ENCODE measurements at places on chromosomes 4 and X.
A peak's percentile ranks its signal among the peaks of the same experiment; 100 is the strongest.

DNA sequence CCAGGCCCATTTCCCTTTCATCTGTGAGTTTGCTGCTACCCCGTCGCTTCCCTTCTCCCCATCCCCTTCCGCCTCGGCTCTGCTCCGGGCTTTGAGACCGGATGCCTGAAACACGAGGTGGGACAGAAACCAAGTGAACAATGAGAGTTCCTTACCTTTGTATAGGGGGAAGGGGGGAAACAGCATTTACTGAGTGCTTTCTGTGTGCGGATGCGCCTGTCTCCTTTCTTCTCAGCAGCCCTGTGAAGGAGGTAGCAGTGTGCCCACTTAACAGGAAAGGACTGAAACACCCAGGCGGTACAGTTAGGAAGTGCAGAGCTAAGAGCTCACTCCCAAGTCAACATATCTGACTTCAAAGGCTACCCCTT is 43.2 kb upstream of the TMSB15B start:
- DNase-seq = peak; percentile 53

GRCh38 chrX:2714551-2714950 is 23.5 kb downstream of the CD99 start:
- DNase-seq = peak; percentile 51

DNA sequence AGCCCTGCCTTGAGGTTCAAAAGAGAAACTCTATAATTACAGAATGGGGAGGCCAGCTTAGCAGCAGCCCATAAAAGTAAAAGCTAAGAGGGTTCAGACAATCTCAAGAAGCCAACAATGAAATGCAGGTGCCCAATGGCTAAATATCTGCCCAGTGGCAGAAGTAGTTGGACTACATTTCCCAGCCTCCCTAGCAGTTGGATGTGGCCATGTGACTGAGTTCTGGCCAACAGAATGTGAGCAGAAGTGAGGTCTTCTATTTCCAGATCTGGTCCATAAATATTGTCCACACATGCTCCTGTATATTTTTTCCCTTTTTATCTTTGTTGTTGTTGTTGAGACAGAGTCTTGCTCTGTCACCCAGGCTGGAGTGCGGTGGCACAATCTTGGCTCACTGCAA is 127.9 kb upstream of the NHS start:
- DNase-seq = no peak

DNA sequence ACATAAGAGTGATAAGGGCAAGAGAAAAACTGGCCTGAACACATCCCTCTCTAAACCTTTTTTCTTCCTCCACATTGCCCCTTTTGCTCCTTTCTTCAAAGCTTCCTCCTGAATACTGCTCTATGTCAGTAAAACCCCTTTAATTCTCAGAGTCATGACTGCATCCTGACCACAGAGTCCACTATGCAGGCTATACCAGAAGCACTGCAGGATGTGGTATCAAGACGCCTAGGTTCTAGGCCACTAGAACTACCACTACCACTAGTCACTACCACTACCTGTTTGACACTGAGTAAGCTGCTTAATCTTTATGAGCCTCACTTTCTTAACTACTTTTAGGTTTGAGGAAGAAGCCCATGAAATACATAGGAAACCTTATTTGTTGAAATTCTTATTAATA is 38.7 kb downstream of the ARHGEF9 start:
- DNase-seq = peak; percentile 52

- no peak for DNase-seq
Measured at GRCh38 chrX:114097427-114097826, 486.5 kb upstream of the HTR2C start.

GRCh38 chr4:130035391-130035790 is 939.4 kb downstream of the C4orf33 start:
- DNase-seq = no peak

GRCh38 chr4:6546681-6547447 is 28.1 kb upstream of the MAN2B2 start:
- DNase-seq = peak; percentile 66

Measured in activated naive CD4-positive, alpha-beta T cell treated with anti-CD3 and anti-CD28 coated beads, Interleukin-2, amount 10 ng/mL, durations not matched to agents 7 days and 5 days (primary cell).